ENCODE measurements at places on chromosomes 7 and 10. TPM values are rescaled to one million over a fixed set of nuclear protein-coding genes. Genes with fewer than 3 reads are reported as not detected.

- no peak for DNase-seq
These were observed 12.2 kb downstream of the LIPF start for GRCh38 chr10:88676283-88677060.

GRCh38 chr10:33813871-33814270 lies 479.4 kb upstream of the NRP1 start:
- no peak for DNase-seq

The PLXNA4 gene
- 0.27 TPM for total RNA-seq

GRCh38 chr7:118590107-118590506 lies 365.6 kb downstream of the ANKRD7 start:
- DNase-seq = no peak

The GOLGA7B gene
- 14.1 TPM for total RNA-seq

The ZC3HAV1L gene
- 1.4 TPM for total RNA-seq

The AKR1C4 gene
- not detected for total RNA-seq

DNA sequence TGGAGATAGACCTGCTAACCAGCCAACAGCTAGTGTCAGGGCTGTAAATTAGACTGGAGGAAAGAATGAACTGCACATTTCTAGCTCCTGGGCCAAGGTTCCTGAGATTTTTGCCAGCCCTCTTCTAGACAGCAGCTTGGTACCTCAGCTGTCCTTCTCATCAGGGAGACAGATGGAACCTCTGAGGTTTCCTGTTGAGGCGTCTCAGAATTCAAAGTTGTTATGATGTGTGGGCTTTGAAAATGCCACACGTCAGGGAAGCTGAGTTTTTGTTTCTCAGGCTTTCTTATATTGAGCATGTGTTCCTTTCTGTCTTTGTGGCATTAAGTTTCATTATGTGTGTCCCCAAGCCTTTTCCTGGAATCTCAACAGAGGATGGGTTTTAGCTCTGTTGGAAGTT lies 736.6 kb downstream of the AUTS2 start:
- DNase-seq = peak; percentile 12

DNA sequence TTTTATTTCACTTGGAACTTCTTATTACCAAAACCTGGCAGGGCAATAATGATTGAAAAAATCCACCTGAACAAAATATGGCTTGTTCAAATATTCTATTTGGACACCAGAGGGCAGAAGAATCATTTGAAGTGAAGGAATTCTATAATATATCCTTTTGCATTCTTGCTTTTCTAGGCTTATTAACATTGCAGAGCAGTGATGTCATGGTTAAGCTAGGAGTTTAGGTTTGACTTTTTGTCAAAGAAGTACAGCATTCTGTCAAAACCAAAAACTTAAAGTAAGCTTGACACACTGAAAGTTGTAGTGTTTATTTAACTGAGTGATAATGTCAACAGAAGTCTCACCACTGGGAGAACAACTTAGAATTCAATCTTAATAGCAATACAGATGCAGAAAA lies 156.0 kb downstream of the SEMA3D start:
- no peak for DNase-seq

The SUN3 gene
- not detected for total RNA-seq

The SPDYE11 gene
- not detected for total RNA-seq

- no peak for DNase-seq
These were observed 48.6 kb downstream of the FBXW4 start for GRCh38 chr10:101646364-101646763.

DNA sequence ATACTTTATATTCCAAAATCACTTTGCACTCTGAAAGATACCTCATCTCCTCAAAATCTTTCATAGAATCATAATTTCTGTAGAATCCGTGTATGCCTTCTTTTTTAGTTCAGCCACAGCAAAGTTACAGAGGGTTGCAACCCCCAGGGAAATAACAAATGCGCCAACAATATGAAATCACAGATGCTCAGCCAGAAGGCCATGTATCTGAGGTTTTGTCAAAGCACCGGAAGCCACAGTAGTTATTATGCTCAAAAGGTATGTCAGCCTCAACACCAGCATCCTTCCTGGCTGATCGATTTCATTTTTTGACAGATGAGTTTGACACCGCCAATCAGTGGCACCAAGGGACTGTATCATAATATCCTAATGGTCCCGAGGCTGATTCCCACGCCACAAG lies 204.1 kb downstream of the KCNMA1 start:
- DNase-seq = no peak

The GPR22 gene
- not detected for total RNA-seq

DNA sequence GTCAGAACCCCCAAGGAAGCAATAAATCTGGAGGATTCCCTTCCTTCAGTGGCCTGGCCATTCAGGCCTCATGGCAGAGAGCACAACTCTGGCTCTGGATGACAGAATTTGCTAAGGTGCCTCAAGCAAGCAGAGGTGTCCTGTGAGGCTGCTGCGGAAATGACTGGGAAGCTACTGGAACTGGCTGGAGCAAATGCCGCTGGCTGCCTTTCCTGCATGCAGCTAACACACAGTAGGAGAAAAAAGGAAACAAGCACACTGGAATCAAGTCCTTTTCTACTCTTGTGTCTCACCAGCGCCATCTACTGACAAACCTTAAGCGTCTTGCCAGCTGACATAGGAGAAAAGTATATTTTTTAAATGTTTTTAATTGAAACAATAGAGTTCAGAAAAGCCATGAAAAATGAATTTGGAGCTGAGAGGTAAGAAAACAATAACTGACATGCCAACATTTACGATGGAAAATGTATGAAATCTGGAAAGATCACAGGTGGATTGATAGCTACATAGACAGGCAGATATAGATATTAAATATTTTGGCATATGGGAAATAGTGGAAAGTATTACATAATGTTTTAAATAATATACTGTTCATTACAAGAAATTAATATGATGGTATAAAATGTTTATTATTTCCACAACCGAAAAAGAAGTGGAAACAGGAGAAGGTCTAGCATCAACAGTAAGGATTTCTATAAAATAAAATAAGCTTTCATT lies 951.6 kb downstream of the ANKRD7 start:
- DNase-seq = no peak

The GDF2 gene
- total RNA-seq = not detected

- no peak for DNase-seq
These were observed 34.0 kb downstream of the C7orf25 start for GRCh38 chr7:42877862-42878261.

DNA sequence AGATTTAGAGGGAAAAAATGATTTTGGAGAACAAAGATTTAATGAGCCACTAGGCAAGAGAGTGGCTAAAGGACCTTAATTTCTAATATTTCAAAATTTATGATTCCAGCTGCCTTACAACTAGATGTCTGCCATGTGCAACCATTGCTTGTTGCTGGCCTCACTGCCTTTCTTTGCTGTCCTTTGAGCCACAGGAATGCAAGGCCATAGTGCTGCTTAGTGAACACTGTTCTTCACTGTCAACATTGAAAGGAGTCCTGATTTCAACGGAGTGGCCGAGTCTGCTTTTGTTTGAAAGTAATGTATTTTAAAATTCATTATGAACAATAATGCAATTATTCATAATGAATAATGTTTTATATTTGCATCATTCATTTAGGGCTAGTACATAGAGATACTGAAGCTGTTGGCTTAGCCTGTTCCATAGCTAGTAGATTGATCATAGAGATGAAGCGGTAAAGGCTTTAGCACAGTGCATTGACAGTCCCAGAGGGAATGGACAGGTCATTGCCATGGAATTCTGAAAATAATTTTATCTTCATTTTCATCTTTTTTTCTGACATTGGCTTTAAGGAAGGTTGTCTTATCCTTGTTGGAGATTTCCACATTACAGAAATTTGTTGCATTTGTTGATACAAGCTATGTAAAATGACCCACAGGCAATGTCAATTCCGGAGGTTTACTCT lies 544.1 kb downstream of the AUTS2 start:
- DNase-seq = no peak

The NUDCD3 gene
- 85.6 TPM for total RNA-seq

DNA sequence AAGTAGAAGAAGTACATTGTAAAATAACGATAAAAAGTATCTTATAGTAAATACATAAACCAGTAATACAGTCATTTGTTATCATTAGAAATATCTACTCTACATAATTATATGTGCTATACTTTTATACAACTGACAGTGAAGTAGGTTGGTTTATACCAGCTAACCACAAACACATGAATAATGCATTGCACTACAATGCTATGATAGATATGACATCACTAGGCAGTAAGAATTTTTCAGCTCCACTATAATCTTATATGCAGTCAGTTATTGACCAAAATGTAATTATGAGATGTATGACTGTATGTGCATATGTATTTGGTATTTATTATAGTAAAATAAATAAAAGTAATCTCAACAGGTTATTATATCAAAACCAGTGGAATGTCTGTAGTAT lies 23.4 kb upstream of the SGCE start:
- DNase-seq = no peak

The SUPV3L1 gene
- total RNA-seq = 51.1 TPM

DNA sequence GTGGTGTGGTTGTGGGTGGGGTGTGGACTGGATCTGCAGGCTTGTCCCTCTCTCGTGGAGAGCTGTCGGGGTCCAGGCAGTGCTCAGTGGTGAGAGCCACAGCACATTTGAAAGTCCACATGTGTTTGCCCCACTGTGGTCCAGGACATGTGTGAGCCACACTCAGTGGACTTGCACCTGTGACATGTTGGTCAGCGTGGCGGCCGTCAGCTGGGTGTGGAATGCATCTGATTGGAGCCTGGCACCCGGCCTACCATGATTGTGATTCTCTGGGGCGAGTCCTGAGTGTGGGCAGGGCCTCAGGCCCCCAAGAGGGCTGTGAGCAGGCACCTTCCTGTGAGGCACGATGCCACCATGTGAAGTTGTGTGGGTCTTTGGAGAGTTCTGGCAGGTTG lies 77.9 kb downstream of the DNAJB6 start:
- no peak for DNase-seq

DNA sequence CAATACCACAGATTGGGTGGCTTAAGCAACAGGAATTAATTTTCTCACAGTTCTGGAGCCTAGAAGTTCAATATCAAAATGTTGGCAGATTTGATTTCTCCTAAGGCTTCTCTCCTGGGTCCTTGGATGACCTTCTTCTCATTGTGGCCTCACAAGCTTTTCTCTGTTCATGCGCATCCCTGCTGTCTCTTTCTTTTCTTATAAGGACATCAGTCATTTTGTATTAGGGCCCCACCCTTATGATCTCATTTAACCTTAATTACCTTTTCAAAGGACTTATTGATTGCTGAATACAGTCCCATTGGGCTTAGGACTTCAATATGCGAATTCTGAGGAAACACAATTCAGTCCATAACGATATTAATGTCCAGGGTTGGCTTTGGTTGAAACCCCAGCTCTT lies 285.4 kb downstream of the HDAC9 start:
- DNase-seq = no peak

- DNase-seq = no peak
These were observed 93.8 kb downstream of the GAD2 start for GRCh38 chr10:26310361-26310760.

GRCh38 chr10:43255634-43256431 lies 11.0 kb downstream of the RASGEF1A start:
- peak; percentile 41 for DNase-seq

DNA sequence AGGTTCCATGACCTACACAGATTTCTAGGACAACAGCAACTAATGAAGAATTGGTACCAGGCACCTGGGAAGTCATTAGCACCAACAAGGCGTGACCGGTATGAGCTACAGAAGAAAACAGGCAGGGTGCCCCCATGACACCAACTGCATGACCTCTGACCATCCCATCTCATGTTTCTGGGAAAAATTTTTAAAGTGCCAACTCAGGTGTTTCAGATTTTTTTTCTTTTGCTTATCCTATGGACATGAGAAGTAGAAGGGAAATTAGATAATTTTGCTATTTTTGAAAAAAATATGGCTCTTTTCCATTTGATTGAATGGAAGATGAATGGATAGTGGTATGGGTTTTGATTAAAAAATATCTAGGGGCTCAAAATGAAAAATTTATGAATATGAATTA lies 154.8 kb downstream of the NRCAM start:
- no peak for DNase-seq

The ANKRD2 gene
- not detected for total RNA-seq

The GET4 gene
- total RNA-seq = 67.8 TPM

The PNLIPRP3 gene
- total RNA-seq = not detected

GRCh38 chr10:58963101-58963534 lies 213.3 kb upstream of the PHYHIPL start:
- no peak for DNase-seq

DNA sequence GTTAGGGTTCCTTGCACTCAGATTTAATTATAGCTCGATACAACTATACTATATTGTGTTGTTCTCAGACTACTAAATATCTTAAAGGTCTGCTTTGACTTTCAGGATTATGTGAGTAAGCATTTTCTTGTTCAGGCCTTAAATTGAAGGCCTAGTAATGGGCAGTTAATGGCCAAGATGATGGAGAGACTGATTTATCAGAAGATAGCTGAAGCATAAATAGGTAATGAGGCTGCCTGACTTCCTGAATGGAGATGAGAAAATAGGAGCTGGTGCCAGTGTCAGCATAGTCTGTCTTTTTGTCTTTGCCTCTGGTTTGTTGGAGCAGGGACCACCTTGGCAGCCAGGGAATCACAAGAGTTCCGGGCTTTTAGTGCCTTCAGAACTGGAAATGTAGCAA lies 32.2 kb downstream of the ADAM22 start:
- DNase-seq = no peak

DNA sequence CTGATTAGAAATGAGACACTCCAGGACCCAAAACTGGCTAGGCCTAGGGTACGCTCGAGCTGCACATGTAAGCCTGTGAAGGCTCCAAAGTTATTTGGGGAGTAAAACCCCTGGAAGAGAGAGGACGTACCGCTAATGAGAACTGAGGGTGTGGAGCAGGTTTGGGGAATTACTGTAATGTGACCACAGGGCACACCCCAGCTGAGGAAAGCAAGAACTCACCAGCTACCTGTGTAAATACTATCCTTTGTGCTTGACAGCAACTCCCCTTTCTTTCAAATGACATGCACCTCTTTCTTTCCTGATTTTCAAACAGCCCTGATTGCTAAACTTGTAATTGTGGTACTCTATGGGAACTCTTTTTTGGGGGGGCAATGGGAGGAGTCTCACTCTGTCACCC lies 147.2 kb downstream of the JAZF1 start:
- no peak for DNase-seq

The CPA4 gene
- not detected for total RNA-seq

- no peak for DNase-seq
These were observed 1.2 kb downstream of the SGCE start for GRCh38 chr7:94654783-94655125.

The TSPAN15 gene
- total RNA-seq = 4.3 TPM

GRCh38 chr7:25068502-25069213 lies 56.4 kb downstream of the CYCS start:
- DNase-seq = no peak

DNA sequence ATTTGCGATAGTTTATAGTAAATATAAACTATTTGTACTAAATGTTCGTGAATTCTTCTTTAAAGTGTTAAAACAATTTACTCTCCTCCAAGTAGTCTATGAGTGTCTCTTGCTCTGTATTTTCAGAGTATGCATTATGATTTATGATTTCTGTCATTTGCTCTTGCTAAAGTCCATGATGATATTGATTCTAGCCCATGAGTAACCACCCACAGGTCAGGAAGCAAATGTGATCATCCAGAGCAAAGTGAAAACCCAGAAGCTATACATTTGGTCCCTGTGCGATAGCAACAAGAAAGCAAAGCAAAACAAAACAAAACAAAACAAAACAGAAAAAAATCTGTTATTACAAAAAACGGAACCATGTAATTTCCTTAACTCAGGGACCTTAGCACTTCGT lies 225.9 kb downstream of the HDAC9 start:
- DNase-seq = no peak

- no peak for DNase-seq
These were observed 11.7 kb downstream of the TMEM184A start for GRCh38 chr7:1544178-1544895.

Data from CD4-positive, CD25-positive, alpha-beta regulatory T cell (primary cell).